ENCODE measurements at places on chromosomes 1 and 21. TPM values are rescaled to one million over a fixed set of nuclear protein-coding genes. Genes with fewer than 3 reads are reported as not detected.

- H3K36me3 ChIP-seq: no peaks in the 10 kb centered on the region
- no peak overlapping the region for H3K27ac ChIP-seq
- H3K27me3 ChIP-seq: no peaks in the 10 kb centered on the region
Observed at GRCh38 chr1:6352138-6352563, 41.4 kb downstream of the ACOT7 start.

EDARADD gene
- 13.5 TPM for total RNA-seq

AKR7A2 gene
- total RNA-seq: 55.8 TPM

GRCh38 chr1:57857809-57858208 lies 433.9 kb upstream of the DAB1 start:
- no peak for DNase-seq
- no peaks in the 10 kb centered on the region for H3K4me1 ChIP-seq
- H3K27ac ChIP-seq: no peak overlapping the region
- H3K27me3 ChIP-seq: peaks cover 4% of the 10 kb centered on the region
